ENCODE measurements at places on chromosomes 12 and 14. TPM values are rescaled to one million over a fixed set of nuclear protein-coding genes. Genes with fewer than 3 reads are reported as not detected.

DNA sequence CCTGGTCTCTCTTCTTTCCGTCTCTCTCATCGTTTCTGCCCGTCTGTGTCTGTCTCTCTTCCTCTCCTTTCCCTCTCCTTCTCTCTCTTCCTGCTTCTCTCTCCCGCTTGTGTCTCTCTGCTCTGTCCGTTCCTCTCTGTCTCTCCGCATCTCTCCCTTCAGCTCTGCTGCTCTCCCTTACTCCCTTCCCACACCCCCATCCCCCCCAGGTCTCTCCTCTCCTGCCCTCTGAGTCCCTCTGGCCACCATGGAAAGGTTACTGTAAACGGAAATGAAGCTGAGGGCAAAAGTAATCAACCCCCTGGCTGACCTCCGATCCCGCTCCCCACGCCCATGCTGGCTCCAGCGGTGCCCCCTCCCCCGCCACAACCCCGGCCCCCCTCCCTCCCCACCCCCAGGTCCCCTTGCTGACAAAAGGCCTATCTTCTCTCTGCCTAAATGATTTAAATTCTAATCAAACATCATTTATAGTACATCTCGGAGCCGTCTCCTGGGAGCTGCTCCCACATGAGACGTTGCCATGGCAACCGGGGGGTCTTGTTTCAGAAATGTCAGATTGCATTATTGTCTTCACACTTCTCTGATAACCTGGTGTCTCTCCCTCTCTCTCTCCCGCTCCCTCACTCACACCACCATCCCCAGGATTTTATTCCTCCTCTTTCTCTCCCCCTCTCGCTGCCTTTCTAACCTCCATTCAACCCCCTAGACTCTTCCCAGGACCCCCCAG, 203.8 kb downstream of the RBM19 start:
- H3K27ac ChIP-seq = no peak overlapping the region
- no peaks in the 10 kb centered on the region for H3K27me3 ChIP-seq
- no peak overlapping the region for H3K4me3 ChIP-seq
- H3K36me3 ChIP-seq = no peaks in the 10 kb centered on the region
- H3K4me1 ChIP-seq = peaks cover 20% of the 10 kb centered on the region

DNA sequence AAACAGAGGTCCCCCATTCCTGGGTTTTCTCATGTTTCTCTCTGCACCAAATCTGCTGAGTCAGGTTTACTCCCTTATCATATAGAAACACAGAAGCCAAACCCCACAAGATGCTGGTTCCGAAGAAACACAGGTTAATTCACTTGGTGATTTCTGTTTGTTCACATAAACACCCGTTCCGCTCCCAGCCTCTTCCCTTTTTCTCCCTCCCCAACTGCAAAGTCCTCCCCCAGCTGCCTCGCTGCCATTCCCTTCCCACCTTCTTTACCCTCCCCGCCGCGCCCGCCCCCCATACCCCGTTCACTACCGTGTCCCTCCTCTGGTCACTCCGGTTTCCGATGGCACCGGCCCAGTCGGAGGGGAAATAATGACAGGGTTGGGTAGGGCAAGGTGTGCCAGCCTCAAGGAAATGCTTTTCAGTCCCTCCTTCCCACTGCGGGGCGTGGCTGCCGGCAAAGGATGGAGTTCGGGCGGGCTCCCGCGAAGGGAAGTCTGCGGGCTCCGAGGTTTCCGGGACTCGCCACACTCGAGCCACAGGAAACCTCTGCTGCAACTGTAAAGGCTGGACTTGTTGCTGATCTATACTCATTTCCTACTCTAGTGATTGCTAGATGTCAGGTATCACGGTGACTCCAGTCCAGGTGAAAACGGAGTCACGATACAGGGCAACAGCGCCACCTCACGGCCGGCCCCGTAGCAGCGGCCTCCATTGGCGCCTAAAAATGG, at the start of gene STYK1:
TSS of gene STYK1 (minus strand) at position 394 of the 726 bp plus-strand sequence. CDS start 39,434 bp downstream, outside the sequence.
- peaks cover 9% of the 10 kb centered on the region for H3K4me1 ChIP-seq
- no peak within 1 kb of the TSS for H3K27ac ChIP-seq
- H3K36me3 ChIP-seq = no peaks in the 10 kb centered on the region
- DNase-seq = peak; percentile 84

DNA sequence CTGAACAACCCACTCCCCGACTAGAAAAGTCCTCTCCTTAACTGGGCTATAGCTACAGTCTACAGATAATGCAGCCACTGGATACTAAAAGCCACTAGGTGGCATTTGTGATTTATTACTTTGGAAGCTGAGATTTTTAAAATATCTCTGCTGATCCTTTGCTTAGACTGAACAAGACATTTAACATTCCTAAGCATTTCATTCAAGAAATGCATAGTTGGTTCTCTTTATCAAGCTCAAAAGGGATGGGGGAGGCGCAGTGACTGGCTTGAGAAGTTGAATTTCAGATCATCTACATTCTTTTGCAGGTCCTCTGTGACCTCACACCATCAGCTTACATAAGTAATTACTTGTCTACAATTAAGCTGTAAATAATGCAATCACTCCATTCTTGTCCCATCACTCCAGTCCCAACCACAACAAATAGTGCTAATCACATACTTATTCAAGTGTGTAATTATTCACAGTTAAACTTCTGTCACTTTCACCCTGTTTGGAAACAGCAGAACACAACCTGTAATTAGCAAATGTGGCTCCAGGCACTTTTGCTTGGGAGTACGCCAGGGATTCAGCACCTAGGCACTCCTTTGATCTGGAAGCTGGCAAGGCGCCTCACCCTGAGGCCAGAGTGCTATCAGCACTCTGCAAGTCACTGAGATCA, 203.6 kb downstream of the NOVA1 start:
- no peak overlapping the region for H3K27ac ChIP-seq
- DNase-seq = peak; percentile 81
- H3K4me3 ChIP-seq = no peak overlapping the region
- H3K36me3 ChIP-seq = no peaks in the 10 kb centered on the region
- H3K27me3 ChIP-seq = no peaks in the 10 kb centered on the region
- peaks cover 5% of the 10 kb centered on the region for H3K4me1 ChIP-seq

DNA sequence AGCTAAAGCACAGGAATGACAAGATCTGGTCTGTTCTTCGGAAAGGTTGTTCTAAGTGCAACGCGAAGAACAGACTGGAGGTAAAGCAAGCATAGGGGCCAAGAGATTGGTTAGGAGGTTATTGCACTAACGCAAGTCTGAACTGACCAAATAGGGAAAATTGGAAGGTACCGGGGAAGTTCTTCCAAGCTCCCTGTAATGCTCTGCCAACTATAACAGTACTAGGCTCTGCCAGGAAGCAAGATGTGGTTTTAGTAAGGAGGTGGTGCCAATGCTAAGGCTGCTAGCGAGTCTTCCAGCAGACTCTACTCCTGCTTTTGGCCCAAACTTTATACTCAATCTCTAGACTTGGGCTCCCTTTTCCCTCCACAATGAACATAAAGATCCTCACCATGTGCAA, 138.6 kb downstream of the PAWR start:
- H3K27me3 ChIP-seq = no peaks in the 10 kb centered on the region
- H3K4me3 ChIP-seq = no peak overlapping the region
- H3K4me1 ChIP-seq = no peaks in the 10 kb centered on the region
- no peak for DNase-seq
- H3K27ac ChIP-seq = no peak overlapping the region

DNA sequence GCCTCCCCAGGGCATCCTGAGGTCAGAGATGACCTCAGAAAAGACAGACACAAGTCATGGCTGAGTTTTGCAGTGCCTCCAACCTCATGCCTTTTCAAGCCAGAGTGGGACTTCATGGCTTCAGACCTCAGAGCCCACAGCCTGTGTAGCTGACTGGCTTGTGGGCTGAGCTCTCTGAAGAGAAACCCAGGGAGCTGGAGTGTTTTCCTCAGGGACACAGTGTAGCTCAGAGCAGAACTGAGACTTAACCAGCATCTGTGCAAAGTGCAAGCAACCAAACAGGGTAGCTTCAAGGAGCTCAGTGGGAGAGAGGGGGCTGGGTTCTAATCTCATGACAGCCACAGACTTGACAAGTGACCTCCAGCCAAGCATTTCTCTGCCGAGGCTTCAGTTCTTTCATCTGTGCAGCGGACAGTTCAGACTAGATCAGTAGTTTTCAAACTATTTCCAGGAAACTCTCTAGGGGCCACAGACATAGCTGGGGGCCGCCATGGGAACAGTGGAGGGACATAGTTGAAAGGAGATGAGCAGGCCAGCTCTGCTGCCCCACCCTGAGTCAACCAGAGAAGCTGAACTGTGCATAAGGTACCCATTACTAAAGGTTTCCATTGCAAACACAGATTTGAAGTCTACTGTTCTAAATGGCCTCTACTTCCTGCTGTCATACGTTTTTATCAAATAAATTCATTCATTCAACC, 80.0 kb downstream of the LGMN start:
- no peak overlapping the region for H3K4me3 ChIP-seq
- H3K27me3 ChIP-seq = no peaks in the 10 kb centered on the region
- H3K27ac ChIP-seq = no peak overlapping the region

- H3K27me3 ChIP-seq = no peaks in the 10 kb centered on the region
- H3K27ac ChIP-seq = no peak overlapping the region
- no peak overlapping the region for H3K4me3 ChIP-seq
- no peaks in the 10 kb centered on the region for H3K4me1 ChIP-seq
- no peaks in the 10 kb centered on the region for H3K36me3 ChIP-seq
Measured at GRCh38 chr12:75446857-75447256, 33.7 kb upstream of the GLIPR1 start.

- no peaks in the 10 kb centered on the region for H3K4me1 ChIP-seq
- H3K4me3 ChIP-seq = no peak overlapping the region
- H3K27me3 ChIP-seq = no peaks in the 10 kb centered on the region
- no peaks in the 10 kb centered on the region for H3K36me3 ChIP-seq
Measured at GRCh38 chr12:74614426-74614825, 76.8 kb downstream of the ATXN7L3B start.

The RAD51B gene
- total RNA-seq = 28.9 TPM

The FGF6 gene
- total RNA-seq = not detected

The MYF6 gene
- total RNA-seq = 1.1 TPM

The GPR162 gene
- total RNA-seq = 43.4 TPM
